ENCODE measurements at places on chromosomes 13 and 19. TPM values are rescaled to one million over a fixed set of nuclear protein-coding genes. Genes with fewer than 3 reads are reported as not detected.

- H3K27me3 ChIP-seq, result no peaks in the 10 kb centered on the region
- no peaks in the 10 kb centered on the region for H3K36me3 ChIP-seq
Measured at GRCh38 chr13:26991508-26992181, 180.0 kb downstream of the USP12 start.

GRCh38 chr19:20124879-20125278, 42.1 kb upstream of the ZNF486 start:
- no peak overlapping the region for H3K4me3 ChIP-seq
- H3K36me3 ChIP-seq, result peaks cover 2% of the 10 kb centered on the region
- no peaks in the 10 kb centered on the region for H3K27me3 ChIP-seq
- H3K4me1 ChIP-seq, result no peaks in the 10 kb centered on the region

GRCh38 chr19:12481781-12482508, 2.7 kb downstream of the ZNF709 start:
- H3K27ac ChIP-seq, result no peak overlapping the region
- H3K4me1 ChIP-seq, result peaks cover 21% of the 10 kb centered on the region
- peaks cover 3% of the 10 kb centered on the region for H3K36me3 ChIP-seq
- H3K27me3 ChIP-seq, result no peaks in the 10 kb centered on the region

DNA sequence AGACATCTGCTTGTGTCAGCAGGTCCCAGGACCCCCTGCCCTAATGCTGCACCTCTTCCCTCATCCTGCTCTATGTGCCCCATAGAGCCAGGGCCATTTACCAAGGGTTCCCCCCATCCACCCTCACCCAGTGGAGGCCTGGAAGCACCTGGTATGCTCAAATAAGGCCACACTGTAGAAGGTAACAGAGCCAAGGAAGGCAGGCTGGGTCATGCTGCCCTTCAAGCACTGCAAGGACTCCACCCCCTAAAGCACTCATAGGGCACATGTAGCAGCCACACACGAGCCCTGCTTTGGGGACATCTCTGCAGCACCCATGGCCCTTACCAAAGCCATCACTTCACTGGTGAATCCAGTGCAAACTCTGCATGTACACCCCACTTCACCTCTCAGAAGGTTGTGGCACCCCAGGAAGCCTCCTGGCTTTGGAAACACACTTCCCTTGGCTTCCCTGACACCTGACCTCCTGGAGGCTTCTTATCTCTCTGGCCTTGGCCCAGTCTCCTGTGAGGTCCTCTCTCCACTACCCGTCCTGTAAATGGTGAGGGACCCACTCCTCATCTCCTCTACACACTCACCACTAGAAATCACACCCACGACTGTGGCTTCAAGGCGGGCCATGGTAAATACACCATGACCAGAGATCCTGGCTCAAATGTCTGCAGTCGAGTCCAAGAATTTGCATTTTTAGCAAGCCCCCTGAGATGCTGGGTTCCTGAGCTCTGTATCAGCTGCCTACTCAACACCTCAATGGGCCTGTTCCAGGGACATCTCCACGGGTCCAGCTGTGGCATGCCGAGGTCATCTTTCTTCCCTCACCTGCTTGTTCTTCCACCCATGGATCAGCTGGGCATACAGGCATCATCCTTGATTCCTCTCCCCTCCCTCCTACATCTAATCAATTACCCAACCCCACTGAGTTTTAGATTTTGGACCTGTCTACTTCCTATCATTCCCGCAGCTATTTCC, 80.9 kb upstream of the DOCK9 start:
- no peak overlapping the region for H3K4me3 ChIP-seq
- H3K27ac ChIP-seq, result no peak overlapping the region
- no peak for DNase-seq
- no peaks in the 10 kb centered on the region for H3K36me3 ChIP-seq

GRCh38 chr13:36261976-36262375, 35.6 kb downstream of the CCDC169 start:
- H3K27me3 ChIP-seq, result no peaks in the 10 kb centered on the region
- no peak for DNase-seq
- no peak overlapping the region for H3K4me3 ChIP-seq
- H3K4me1 ChIP-seq, result no peaks in the 10 kb centered on the region
- H3K36me3 ChIP-seq, result no peaks in the 10 kb centered on the region

- no peaks in the 10 kb centered on the region for H3K27me3 ChIP-seq
- DNase-seq, result no peak
- no peak overlapping the region for H3K4me3 ChIP-seq
- H3K4me1 ChIP-seq, result no peaks in the 10 kb centered on the region
- no peak overlapping the region for H3K27ac ChIP-seq
Measured at GRCh38 chr13:20616059-20616797, 49.3 kb downstream of the IFT88 start.

GRCh38 chr19:13022859-13023636, 27.8 kb downstream of the NFIX start:
- peaks cover 9% of the 10 kb centered on the region for H3K36me3 ChIP-seq
- peaks cover 76% of the 10 kb centered on the region for H3K4me1 ChIP-seq

DNA sequence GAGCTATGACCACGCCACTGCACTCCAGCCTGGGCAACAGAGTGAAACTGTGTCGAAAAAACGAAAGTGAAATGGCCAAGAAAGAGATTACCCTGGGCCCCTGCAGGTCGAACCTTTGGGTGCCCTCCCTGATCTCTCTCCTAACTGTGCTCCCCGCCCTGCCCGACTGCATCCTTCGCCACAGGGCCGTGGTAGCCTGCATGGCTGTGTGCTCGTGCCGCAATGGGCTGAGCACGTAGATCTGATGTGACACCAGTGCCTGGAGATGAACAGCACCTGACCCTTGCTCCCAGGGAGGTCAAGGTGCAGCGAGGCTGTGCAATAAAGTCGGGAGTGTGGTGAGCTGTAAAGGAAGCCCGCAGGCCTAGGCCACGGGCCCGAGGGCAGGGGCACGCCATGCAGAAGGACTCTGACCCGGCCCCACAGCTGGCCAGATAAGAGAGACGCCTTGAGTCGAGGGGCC, 60.2 kb downstream of the PEX11G start:
- peaks cover 7% of the 10 kb centered on the region for H3K36me3 ChIP-seq
- H3K27ac ChIP-seq, result no peak overlapping the region
- H3K4me3 ChIP-seq, result no peak overlapping the region

GRCh38 chr19:49295208-49295880, 29.6 kb downstream of the SLC6A16 start:
- H3K4me1 ChIP-seq, result no peaks in the 10 kb centered on the region
- no peak overlapping the region for H3K4me3 ChIP-seq
- no peaks in the 10 kb centered on the region for H3K27me3 ChIP-seq
- H3K36me3 ChIP-seq, result peaks cover 2% of the 10 kb centered on the region
- DNase-seq, result no peak

DNA sequence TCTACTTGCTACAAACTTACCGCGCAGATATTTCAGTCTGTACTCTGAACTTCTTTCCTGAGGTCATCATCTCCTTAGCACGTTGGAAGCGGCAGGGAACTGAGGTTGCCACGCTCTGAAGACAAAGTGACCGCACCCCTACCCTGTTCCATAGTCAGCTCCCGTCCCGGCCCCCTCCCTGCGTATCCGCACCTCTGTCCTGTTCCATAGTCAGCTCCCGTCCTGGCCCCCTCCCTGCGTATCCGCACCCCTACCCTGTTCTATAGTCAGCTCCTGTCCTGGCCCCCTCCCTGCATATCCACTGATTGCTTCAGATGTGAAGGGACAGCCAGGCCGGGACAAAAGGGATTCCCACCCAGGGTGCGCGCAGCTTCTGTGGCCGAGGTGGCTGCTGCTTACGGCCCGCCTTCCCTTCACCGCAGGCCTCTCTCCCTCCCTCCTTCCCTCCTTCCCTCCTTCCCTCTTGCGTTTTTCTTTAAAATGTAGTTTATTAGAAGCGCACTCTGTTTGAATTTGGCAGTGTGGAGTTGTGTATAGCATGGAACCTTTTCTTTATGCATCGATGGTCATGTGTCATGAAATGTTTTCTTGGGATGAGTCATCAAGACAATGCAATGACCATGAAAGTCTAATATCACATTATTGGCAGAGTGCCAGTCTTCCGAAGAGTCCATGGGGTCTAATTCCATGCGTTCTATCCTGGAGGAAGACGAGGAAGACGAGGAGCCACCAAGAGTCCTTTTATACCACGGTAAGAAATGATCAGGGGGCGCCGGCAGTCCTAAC, 21.9 kb upstream of the NDUFS7 start:
- H3K27ac ChIP-seq, result peak overlapping the region; percentile 82
- H3K36me3 ChIP-seq, result peaks cover 73% of the 10 kb centered on the region
- H3K4me1 ChIP-seq, result peaks cover 56% of the 10 kb centered on the region
- DNase-seq, result no peak
- peak overlapping the region; percentile 32 for H3K4me3 ChIP-seq

GRCh38 chr19:4088975-4089374, 22.3 kb upstream of the ZBTB7A start:
- H3K27ac ChIP-seq, result no peak overlapping the region
- peaks cover 56% of the 10 kb centered on the region for H3K36me3 ChIP-seq
- H3K4me3 ChIP-seq, result no peak overlapping the region
- peaks cover 7% of the 10 kb centered on the region for H3K4me1 ChIP-seq
- DNase-seq, result no peak

GRCh38 chr13:54449922-54450321, 1421.3 kb downstream of the OLFM4 start:
- no peak for DNase-seq
- no peak overlapping the region for H3K27ac ChIP-seq
- H3K4me3 ChIP-seq, result no peak overlapping the region
- no peaks in the 10 kb centered on the region for H3K4me1 ChIP-seq
- no peaks in the 10 kb centered on the region for H3K36me3 ChIP-seq
- no peaks in the 10 kb centered on the region for H3K27me3 ChIP-seq

DNA sequence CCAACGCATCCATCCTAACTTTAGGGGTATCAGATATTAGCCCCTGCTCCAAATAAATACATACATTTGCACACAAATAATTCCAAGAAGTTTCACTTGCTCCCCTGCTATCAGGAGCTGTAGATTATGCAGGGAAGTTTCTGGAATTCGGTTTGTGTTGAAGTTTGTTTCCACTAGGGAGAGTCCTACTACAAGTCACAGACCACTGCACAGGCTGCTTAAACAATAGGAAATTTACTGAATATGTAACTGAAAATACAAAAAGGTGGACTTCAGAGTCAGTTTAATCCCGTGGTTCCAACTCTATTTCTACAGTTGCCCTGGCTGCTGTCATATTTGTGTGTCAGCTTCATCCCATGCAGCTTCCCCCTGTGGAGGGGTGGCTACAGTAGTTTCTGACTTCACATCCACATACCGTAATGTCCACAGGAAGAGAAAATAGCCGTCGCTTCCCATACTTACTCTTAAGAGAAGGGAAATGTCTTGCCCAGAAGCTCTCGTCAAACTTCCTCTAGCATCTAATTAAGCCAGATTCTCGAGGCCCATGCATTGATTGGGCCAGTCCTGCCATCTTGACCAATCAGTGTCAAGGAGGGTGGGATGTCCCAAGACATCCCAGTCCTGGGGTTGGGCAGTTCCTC, 286.6 kb downstream of the COG6 start:
- H3K36me3 ChIP-seq, result no peaks in the 10 kb centered on the region
- no peak overlapping the region for H3K4me3 ChIP-seq
- H3K27me3 ChIP-seq, result no peaks in the 10 kb centered on the region
- no peak for DNase-seq

GRCh38 chr13:54184576-54184975, 1156.0 kb downstream of the OLFM4 start:
- H3K36me3 ChIP-seq, result no peaks in the 10 kb centered on the region
- no peak for DNase-seq
- no peak overlapping the region for H3K4me3 ChIP-seq
- no peaks in the 10 kb centered on the region for H3K4me1 ChIP-seq
- H3K27ac ChIP-seq, result no peak overlapping the region
- no peaks in the 10 kb centered on the region for H3K27me3 ChIP-seq

DNA sequence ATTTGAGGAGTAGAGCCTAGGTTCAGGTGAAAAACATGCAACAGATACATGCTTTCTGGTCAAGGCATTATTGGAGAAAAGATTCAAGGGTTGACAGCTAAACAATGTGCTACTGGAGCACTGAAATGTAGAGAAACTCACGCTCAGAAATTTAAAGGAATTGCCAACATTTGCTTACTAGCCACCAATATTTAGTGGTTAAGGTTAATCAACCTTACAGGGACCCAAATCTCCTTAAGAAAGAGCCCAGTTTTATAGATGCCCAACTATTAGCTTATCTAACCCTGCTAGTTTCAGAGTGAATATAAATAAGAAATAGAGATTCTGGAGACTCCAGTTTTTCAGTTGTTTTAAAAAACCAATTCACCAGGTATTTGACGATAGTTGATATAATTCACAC, 203.6 kb downstream of the DACH1 start:
- H3K27ac ChIP-seq, result no peak overlapping the region
- H3K27me3 ChIP-seq, result no peaks in the 10 kb centered on the region
- no peaks in the 10 kb centered on the region for H3K4me1 ChIP-seq
- no peak overlapping the region for H3K4me3 ChIP-seq
- no peak for DNase-seq
- H3K36me3 ChIP-seq, result no peaks in the 10 kb centered on the region

Gene NLRP5
- not detected for total RNA-seq

Gene SPHK2
- total RNA-seq, result 11.6 TPM

Gene FOXO1
- 23.3 TPM for total RNA-seq

Gene FREM2
- 9.6 TPM for total RNA-seq

Data from spinal cord (tissue), 10 donors.